IMR-90 (cell line): ENCODE measurements at places on chromosomes 4 and X. TPM values are rescaled to one million over a fixed set of nuclear protein-coding genes. Genes with fewer than 3 reads are reported as not detected.
A peak's percentile ranks its signal among the peaks of the same experiment; 100 is the strongest.

DCAF16 gene
- total RNA-seq = 23.6 and 31.5 TPM in 2 replicates

DNA sequence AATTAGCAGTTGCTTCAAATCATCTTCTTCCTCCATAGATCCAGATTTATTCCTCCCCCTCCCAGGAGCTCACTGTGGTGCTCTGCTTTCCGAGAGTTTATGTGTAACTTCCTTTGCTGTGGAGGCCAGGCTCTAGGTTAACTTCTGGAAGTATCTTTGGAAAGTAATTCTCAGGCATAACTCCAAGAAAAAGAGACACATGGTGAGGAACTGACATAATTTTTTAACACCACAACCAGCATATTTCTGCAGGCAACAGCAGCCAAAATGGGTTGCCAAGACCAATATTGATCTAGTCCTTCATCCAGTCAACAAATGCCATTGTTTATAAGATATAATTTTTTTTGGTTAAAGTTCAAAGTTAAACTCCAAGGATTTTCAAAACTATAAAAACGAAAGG is 114.5 kb upstream of the RBPJ start:
- peaks cover 6% of the 10 kb centered on the region; the same call in 1 of the 2 replicates for H3K4me1 ChIP-seq
- peak; percentile 92 for DNase-seq
- no peaks in the 10 kb centered on the region for H3K36me3 ChIP-seq
- H3K27ac ChIP-seq = no peak overlapping the region

- no peaks in the 10 kb centered on the region for H3K36me3 ChIP-seq
- no peaks in the 10 kb centered on the region for H3K27me3 ChIP-seq
- peak overlapping the region; percentile 77; the same call in 1 of the 2 replicates for H3K27ac ChIP-seq
Observed at GRCh38 chr4:17030543-17030942, 132.1 kb upstream of the LDB2 start.

- H3K27me3 ChIP-seq = no peaks in the 10 kb centered on the region
- no peaks in the 10 kb centered on the region for H3K36me3 ChIP-seq
- no peak overlapping the region for H3K4me3 ChIP-seq
- no peaks in the 10 kb centered on the region for H3K4me1 ChIP-seq
- no peak overlapping the region for H3K27ac ChIP-seq
Observed at GRCh38 chrX:50125480-50125879, 75.3 kb downstream of the AKAP4 start.

GRCh38 chr4:138680256-138680655 is 335.3 kb upstream of the NOCT start:
- DNase-seq = no peak
- peaks cover 2% of the 10 kb centered on the region; the same call in 1 of the 2 replicates for H3K4me1 ChIP-seq
- no peaks in the 10 kb centered on the region for H3K36me3 ChIP-seq
- H3K4me3 ChIP-seq = no peak overlapping the region
- no peak overlapping the region for H3K27ac ChIP-seq
- no peaks in the 10 kb centered on the region for H3K27me3 ChIP-seq
